ENCODE measurements at places on chromosomes 13 and 19. TPM values are rescaled to one million over a fixed set of nuclear protein-coding genes. Genes with fewer than 3 reads are reported as not detected.

The CGB8 gene
- not detected for polyA plus RNA-seq

- H3K4me1 ChIP-seq: no peaks in the 10 kb centered on the region
- H3K27ac ChIP-seq: no peak overlapping the region
- no peak for DNase-seq
- H3K36me3 ChIP-seq: peaks cover 76% of the 10 kb centered on the region
- H3K27me3 ChIP-seq: no peaks in the 10 kb centered on the region
- no peak overlapping the region for H3K4me3 ChIP-seq
Observed at GRCh38 chr19:10173527-10173926, 21.2 kb downstream of the DNMT1 start.

DNA sequence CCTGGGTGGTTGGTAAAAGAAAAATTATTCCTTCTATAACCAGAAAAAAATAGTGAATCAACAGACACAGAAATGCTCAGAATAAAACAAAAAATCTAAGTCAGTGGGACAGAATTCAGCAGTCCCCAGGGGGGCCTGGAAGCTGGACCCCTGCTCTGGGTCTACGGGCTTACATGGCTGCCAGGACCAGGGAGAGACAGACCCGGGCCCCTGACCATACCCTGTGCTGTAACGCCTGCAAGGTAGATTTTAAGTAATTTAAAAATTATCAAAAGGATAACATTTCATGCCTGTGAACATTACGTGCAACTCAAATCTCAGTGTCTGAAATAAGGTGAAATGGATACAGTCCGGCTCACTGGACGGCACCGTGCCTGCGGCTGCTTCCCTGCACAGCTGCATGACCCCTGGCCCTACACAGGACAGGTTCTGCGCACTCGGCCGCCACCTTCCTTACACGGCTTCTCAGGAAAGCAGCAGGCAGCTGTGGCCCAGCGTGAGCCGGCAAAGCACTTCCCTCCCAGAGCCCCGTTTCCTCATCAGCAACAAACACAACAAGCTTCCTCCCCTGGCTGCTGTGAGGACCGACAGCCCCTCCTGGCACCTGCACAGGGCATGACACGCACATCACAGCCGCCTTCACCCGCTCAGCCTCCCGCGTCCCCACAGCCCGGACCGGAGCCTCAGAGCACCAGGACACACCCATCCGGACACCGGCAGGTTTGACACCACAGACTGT is 22.2 kb downstream of the RASA3 start:
- DNase-seq: peak; percentile 50
- peaks cover 8% of the 10 kb centered on the region for H3K4me1 ChIP-seq
- no peaks in the 10 kb centered on the region for H3K36me3 ChIP-seq
- no peak overlapping the region for H3K27ac ChIP-seq
- H3K27me3 ChIP-seq: no peaks in the 10 kb centered on the region

DNA sequence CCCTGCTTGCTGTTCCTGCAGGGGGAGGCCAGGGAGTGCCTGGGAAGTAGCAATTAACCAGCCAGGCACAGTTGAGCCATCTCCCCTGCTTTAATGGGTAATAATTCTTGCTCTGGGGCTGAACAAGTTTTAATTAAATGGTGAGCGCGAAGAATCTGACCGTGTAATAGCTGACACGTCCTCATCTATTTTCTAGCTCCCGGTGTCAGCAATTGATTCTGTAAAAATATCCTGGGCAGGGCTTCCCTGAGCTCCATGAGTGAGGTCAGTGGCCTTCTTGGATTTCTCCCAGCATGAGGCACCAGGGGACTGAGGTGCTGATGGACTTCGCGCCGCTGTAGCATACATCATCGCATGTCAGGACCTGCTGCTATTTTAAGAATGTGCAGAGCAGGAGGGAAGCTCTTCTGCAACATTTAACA is 26.9 kb downstream of the SIPA1L3 start:
- H3K4me1 ChIP-seq: peaks cover 47% of the 10 kb centered on the region
- H3K36me3 ChIP-seq: peaks cover 13% of the 10 kb centered on the region
- peak overlapping the region; percentile 98 for H3K27ac ChIP-seq
- DNase-seq: no peak
- H3K4me3 ChIP-seq: no peak overlapping the region
